HT1080 (cell line): ENCODE measurements at places on chromosomes 5 and 9.

GRCh38 chr5:164353155-164353554 is 847.7 kb downstream of the MAT2B start:
- no peak for DNase-seq

DNA sequence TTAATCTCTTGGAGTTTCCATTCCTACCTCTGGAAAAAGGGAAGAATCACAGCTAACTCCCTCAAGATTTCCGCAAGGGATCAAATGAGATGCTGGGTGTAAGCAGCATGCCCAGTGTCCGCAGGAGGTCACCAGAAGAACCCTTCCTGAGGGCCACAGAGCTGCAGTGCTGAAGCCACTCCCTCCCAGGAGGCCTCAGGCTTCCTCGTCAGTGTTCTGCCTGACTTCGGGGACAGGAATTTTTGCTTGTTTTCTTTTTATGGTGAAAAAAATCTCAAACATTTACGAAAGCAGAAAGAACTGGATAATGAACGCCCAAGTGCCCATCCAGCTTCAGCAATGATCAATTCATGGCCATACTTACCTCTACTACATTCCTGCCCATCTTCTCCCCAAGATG is 183.0 kb downstream of the CDK5RAP2 start:
- no peak for DNase-seq

- DNase-seq: no peak
Observed at GRCh38 chr9:71472400-71472799, 295.9 kb downstream of the CEMIP2 start.

DNA sequence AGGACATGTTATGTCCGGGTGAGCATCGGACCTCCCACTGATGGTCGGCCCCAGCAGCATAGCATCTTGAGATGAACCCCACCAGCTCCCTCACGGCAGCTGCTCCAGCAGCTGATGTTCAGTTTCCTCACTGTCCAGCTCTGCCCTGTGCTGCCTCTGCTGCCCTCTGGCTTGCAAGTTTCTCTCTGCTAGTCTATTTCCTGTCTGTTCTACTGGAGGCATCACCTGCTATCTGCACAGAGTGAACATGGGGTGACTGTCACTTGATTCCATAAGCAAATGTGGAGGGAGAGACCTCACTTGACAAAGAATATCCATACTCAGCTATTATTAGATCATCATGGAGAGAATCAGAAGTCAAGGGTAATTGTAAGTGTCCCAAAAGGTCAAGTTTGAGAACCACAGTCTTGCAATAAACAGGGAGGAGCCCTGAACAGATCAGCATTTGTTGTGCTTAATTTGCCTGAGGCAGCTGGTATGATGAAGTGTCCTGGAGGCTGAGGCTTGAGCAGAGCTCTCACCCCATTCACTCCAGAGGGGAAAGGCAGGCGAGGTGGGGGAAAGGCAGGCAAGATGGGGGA is 702.8 kb downstream of the SEMA5A start:
- DNase-seq: peak; percentile 45

DNA sequence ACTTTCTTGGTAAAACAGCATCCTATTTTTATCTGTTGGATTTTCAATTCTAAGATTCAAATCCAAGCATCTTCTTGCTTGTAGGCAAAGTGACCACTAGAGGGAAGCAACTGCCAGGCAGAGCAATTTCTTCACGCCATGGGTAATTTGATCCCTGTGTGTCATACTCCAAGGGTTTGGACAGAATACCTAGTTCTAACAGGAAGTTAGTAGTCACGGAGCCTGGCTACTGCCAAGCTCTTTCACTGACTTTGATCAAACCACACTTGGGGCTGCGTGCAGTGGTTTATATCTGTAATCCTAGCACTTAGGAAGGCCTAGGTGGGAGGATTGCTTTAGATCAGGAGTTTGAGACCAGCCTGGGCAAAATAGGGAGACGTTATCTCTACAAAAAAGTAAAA is 473.6 kb upstream of the TNC start:
- peak; percentile 96 for DNase-seq
